Activated B cell treated with CpG ODN at 0.5 μM for 24 hours (primary cell): ENCODE measurements at places on chromosomes 2 and 18.

DNA sequence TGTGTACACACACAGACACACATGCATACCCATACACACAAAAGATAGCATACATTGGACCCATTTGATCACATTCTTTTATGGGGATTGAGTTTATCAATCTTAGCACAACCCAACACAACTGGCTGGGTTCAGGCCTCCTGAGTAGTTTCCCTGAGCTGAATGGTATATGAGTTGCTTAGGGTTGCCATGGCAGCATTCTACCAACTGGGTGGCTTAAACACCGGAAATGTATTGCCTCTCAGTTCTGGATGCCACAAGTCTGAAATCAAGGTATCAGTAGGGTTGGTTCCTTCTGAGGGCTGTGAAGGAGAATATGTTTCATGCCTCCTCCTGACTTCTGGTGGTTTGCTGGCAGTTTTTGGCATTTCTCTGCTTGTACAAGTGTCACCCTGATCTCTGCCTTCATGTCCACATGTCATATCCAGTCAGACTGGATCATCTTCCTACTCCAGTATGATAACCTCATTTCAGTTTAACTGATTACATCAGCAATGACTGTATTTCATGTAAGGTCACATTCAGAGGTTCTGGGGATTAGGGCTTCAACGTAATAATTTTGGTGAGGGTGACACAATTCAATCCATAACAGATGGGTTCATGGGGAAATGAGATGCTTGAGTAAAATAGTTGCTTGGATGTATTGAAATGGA, 212.7 kb downstream of the KCNE4 start:
- DNase-seq = no peak

- DNase-seq = no peak
These were observed 491.0 kb downstream of the CDH2 start for GRCh38 chr18:27685807-27686412.

DNA sequence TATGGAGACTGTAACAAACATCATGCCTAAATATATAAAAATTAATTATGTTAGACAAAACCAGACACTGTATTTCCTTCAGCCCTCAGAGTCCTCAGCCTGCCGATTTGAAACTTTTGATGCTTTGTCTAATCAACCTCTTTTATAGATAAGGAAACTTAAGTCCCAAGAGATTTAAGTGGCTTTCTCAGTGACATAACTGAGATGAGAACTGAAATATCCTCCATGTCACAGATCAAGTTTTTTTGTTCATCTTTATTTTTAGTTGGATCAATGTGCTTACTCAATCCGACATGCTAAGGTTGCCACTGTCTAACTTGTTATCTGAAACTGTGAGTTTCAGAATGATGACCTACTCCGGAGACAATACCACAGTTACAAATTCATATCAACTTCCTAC, 72.3 kb downstream of the BARD1 start:
- no peak for DNase-seq

- no peak for DNase-seq
These were observed 7.0 kb upstream of the TYMS start for GRCh38 chr18:650428-650858.

DNA sequence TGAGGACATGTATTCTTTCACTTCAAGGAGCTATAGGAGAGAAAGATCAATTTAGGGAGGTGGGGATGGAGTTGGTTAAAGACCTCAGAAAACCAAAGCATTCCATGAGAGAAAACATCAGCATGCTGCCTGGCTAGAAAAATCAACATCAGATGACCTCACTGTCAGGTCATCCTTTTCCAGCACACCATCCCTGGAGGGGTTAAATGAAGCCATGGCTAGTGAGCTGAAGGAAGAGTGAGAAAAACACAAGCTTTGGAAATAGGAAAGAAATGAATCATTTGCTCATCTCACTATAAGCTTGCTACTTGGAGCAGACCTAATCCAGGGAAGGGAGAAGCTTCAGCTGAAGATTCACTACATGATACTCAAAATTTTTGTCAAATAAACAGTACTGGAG, 109.5 kb upstream of the ITGB6 start:
- no peak for DNase-seq

GRCh38 chr2:17916584-17916983, 38.1 kb downstream of the KCNS3 start:
- DNase-seq = no peak

- DNase-seq = no peak
These were observed 154.7 kb upstream of the DOK6 start for GRCh38 chr18:69246027-69246426.

DNA sequence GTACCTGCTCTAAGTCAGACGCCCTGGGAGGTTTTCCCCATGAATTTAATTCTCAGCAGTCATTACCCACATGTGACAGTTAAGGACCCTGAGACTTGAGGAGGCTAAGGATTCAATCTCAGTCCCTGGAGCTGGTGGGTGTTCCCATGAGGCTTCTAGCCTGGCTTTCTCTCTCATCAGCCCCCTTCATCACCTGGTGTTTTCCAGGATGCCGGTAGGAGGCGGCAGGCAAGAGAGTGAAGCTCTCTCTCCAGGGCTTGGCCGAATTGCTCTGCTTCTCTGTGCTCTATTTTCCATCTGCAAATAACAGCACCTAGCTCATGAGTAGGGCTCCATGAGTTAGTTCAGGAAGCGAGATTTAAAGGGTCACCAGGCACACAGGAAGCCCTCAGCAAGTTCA, 241.9 kb downstream of the PTPRM start:
- DNase-seq = no peak

GRCh38 chr18:73749304-73749703, 398.3 kb downstream of the FBXO15 start:
- no peak for DNase-seq
